Stimulated activated CD4-positive, alpha-beta T cell treated with anti-CD3 and anti-CD28 coated beads, Interleukin-2, amount 100 ng/mL, for 24 hours (primary cell): ENCODE measurements at places on chromosomes 2 and 18.

DNA sequence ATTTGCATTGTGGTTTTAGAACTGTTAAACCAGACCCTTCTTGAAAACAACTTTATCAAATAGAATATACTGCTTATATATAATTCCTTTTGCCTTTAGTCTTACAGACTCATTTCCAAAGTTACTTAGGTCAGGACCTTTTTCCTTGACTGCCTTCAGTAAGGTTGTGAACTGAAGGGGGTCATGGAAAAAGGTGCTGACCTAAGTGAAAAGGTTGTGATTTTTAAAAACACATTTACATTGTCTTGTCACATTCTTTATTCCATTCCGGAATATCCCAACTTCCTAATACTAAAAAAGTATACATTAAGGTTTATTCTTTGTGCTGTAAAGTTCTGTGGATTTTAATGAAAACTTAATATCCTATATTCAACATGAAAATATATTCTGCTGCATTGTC is 581.4 kb downstream of the SOCS6 start:
- DNase-seq, result no peak

DNA sequence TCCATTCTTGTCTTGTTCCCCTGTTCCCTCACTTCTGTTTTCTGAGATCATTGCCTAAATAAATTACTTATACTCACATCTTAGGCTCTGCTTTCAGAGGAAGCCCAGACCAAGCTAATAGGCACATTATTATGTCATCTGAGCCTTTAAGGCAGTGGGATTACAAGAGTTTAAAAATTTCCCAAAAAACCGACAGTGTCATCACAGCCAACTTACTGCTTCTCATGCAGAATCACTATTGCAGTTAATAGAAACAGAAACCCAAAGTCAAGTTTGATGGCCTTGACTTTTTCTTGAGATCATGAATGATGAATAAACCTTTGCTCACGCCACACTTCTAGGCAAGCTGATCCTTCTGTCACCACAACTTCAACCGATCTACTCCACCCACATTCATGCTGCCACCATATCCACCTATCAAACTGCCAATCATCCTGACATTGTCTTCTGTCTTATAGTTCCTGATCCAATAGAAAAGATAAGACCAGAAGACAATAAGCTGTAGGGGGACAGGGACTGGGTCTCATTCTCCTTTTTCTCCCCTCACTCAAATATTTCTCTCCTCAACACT is 142.7 kb upstream of the CREB1 start:
- DNase-seq, result no peak

GRCh38 chr2:81858998-81859397 is 1554.4 kb upstream of the LRRTM1 start:
- DNase-seq, result no peak

- DNase-seq, result no peak
Measured at GRCh38 chr18:77373730-77374445, 124.2 kb downstream of the GALR1 start.

- DNase-seq, result no peak
Measured at GRCh38 chr2:191059308-191059707, 45.3 kb upstream of the STAT1 start.

DNA sequence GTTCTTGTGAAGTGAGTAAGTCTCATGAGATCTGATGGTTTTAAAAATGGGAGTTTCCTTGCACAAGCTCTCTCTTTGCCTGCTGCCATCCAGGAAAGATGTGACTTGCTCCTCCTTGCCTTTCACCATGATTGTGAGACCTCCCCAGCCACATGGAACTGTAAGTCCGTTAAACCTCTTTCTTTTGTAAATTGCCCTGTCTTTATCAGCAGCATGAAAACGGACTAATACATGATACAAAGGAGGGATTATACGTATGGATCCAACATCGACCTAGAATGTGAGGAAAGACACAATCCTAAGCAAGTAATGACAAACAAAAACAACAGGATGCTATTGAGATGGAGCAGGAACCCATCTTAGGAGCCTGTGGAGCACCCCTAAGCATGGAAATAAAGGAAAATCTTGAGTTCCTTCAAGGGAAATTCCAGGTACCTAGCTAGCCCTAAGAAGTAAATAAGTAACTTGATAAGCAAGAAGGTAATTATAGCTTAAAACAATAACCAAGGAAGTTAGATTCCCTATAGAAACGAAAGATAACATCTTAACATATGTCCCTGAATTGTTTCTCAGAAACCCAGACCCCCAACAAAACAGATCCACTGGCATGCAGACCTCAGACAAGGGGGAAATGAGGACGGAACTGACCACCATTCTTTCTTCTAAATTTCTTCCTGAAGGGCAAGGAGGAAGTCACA is 1.5 kb upstream of the TNFRSF11A start:
- DNase-seq, result no peak

DNA sequence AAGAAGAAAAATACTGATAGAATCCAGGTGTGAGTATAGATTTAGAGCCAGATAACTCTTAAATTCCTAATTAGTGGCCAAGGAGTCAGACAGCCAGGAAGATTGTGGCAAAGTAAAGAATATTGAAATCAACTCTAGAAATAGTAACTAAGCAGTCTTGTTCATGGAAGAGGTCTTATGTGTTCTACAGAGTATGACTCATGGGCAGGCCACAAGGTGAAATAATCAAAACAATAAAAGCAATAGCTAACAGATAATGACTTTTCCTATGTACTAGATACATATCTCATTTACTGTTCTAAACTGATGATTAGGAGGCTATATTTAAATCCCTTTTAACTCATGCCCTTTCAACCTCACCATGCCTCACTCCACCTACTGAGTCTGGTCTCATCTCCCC is 227.4 kb upstream of the COL3A1 start:
- no peak for DNase-seq

GRCh38 chr2:168159754-168160585 is 87.4 kb downstream of the STK39 start:
- DNase-seq, result no peak

DNA sequence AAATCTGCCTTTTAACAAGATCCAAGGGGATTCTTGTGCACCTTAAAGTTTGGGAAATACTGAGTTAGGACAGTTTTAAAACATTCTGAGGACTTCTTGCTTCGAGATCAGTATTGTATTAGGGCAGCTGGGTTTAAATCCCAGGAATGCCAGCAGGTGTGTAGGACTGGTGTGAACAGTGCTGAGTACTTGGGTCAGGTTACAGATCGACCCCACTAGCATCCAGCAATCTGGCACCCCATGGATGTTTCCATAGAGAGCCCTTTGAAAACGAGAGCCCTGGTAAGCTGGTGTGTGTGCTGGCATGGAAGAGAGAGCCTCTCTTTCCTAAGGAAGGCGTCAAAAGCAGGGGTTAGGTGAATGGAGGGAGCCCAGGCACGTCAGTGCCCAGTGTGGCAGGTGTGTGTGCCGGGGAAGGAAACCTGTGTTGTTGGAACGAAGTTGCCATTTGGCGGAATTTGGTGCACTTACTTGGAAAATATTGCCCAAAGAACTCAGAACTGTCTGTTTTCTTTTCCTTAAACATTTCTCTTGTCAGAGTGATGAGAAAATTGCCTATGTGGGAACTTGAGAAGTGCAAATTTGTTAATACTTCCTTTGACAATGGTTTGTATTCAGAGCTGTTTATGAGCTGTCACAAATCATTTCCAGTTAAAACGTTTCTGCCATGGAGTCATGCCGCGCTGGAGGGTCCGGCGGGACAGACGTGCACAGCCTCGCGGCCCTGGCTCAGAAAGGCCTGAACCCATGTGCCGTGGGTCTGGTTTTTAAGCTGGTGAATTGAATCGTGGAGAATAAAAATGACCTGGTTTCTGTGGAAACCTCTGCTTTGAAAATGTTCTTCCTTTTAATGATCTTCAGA is 38.1 kb downstream of the LDLRAD4 start:
- DNase-seq, result no peak
